ENCODE measurements at places on chromosomes 16 and 17.

- no peak for DNase-seq
These were observed 55.5 kb upstream of the CPHXL start for GRCh38 chr16:75781683-75782343.

DNA sequence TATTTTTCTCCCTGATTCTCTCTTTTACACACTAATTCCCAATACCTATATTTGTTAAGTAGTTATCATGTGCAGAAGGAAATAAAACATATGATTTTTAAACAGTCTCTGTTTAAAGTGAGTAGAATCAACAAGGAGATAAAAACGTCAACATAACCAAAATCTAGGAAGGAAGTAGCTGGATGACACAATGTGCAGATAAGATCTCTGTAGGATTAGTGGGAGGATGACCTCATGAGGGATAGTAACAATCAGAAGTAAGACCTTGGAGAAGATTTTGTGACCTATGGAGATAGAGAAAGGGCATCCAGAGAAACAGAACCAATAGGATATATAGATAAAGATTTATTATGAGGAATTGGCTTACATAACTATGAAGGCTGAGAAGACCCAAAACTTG is 262.6 kb upstream of the CDH11 start:
- DNase-seq, result no peak

GRCh38 chr17:9410737-9411136 is 164.9 kb downstream of the STX8 start:
- no peak for DNase-seq

DNA sequence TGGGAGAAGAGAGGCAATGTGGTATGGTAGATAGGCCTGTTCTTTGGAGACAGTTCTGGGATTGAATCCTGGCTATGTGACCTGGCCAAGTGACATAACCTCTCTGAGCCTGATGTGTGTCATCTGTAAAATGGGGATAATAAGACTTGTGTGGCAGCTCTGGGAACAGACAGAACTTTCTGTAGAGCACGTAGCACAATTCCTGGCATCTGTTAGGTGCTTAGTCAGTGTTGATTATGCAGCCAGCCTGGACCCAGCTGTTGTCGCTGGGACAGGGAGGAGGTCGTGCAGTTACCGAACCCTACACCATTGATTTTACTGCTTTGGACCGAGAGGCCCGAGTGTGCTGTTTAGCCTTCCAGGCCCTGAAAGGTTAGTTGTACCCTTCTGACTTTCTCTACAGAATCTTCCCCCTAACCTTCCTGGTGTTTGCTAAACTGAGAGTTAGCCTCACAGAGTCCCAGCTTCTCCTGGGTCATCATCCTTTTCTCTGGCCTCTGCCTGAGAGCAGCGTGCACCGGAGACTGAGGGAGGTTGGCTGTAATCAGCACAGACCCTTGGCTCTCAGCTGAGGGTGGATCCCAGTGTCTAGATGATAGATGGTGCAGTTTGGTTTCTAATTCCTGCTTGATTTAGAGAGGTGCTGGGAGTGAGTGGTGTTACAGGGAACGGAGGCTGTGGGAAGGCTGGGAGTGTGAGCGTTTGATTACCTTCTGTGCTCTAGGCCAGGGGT is 31.9 kb downstream of the MSI2 start:
- no peak for DNase-seq

GRCh38 chr17:64780096-64781013 is 118.2 kb upstream of the SMURF2 start:
- peak; percentile 74 for DNase-seq

GRCh38 chr16:15653227-15653626 is 3.2 kb downstream of the NDE1 start:
- no peak for DNase-seq

DNA sequence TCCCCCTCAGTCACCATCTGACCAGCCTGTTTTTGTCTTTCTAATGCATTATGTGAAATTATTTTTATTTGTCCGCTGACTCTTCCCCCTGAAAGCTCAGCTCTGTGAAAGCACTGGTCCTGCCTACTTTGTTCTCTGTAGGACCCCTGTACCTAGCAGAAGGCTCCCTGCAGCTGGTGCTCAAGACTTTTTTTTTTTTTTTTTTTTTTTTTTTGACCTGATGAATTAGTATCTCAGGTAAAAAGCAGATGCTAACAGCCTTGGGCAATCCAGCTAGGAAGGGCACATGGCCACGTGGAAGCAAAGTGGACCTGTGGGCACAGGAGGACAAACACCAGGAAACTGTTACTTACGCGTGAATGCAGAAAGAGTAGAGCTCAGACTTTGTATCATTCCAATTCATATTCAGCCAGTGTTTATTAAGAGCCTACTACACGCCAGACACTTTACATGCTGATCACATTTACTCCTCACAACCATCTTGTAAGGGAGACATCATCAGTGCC is 629 bp upstream of the UNC119 start:
- DNase-seq, result no peak

- no peak for DNase-seq
These were observed 61.7 kb downstream of the MYH13 start for GRCh38 chr17:10311131-10311530.

GRCh38 chr17:82890339-82890730 is 50.5 kb upstream of the ZNF750 start:
- DNase-seq, result no peak

DNA sequence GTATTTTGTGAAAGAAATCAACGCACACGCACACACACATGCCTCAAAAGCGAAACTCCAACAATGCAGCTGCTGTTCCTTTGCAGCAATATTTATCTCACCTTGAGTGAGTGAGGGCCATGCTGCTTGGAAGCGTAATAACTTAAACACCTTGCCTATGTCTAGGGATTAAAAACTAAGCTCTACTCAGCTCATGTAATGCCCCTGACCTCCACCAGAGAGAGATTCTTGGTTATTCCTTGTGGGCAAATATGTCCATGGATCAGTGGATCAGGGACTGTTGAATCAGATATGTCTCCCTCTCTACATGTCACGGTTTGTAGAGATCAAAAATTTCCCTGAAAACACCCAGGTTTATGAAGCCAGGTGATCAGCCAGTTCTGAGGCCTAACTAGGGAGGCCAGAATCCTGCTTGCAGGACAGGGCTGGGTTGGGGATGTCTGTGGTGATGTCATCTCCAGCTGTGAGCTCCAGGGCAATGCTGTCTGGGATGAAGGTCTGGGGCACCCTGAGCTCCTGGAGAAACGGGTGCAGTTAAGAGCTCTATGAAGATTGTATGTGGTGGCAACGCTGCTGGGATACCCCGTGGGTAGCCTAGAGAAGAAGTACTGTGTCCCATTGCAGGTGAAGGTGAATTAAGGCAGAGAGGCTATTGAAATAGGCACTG is 149.4 kb downstream of the KCNJ12 start:
- DNase-seq, result no peak

DNA sequence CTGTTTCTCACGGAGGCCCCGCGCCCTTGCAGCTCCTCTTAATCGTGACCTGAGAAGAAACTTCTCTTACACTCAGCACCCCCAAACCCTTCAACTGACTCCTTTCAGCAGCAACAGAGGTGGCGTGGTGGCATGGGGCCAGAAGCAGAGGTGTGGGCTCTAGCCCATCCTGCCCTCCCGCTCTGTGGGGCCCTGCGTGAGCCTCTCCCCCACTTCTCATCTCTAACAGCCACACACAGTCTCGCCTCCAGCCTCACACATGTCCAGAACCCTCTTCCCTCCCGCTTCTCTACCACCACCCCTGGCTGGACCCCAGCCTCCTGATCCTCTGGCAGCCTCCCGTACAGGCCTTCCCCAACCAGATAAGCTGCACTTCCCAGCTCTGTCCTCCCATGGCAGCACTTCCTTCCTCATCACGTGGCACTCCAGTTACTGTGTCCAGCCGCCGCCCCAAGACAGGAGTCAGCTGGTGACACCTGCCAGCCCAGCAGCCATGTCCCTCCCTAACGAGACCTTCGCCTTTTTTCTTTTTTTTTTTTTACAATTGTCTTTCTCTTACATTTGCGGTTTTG is 30.5 kb downstream of the NSMCE1 start:
- DNase-seq, result peak; percentile 51

- no peak for DNase-seq
These were observed 486 bp upstream of the DNAJA2 start for GRCh38 chr16:46973996-46974324.

DNA sequence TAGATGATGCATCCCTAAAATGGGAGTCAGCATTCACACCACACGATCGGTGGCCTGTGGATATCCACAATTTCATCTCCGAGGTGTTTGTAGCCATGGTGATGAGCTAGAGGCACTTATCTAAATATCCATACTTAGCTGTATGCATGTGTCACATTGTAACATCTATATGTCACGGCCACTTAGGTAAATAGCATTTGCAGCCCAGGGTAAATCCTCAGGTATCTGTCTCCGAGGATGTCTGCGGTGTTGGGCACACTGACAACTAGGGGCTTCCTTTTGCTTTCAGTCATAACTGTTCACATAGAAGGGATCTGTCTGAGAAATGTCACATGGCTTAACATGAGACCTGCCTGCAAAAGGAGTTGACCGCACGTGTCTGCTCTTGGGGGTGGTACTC is 455.2 kb upstream of the ZFHX3 start:
- no peak for DNase-seq

DNA sequence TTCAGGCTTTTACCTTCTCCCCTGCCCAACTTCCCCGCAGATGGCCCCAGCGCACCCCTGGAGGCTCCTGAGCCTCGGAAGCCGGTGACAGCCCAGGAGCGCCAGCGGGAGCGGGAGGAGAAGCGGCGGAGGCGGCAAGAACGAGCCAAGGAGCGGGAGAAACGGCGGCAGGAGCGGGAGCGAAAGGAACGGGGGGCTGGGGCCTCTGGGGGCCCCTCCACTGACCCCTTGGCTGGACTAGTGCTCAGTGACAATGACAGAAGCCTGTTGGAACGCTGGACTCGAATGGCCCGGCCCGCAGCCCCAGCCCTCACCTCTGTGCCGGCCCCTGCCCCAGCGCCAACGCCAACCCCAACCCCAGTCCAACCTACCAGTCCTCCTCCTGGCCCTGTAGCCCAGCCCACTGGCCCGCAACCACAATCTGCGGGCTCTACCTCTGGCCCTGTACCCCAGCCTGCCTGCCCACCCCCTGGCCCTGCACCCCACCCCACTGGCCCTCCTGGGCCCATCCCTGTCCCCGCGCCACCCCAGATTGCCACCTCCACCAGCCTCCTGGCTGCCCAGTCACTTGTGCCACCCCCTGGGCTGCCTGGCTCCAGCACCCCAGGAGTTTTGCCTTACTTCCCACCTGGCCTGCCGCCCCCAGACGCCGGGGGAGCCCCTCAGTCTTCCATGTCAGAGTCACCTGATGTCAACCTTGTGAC is 3.6 kb downstream of the MAPK7 start:
- DNase-seq, result no peak

- DNase-seq, result no peak
These were observed 239.1 kb upstream of the TOX3 start for GRCh38 chr16:52786091-52786490.

DNA sequence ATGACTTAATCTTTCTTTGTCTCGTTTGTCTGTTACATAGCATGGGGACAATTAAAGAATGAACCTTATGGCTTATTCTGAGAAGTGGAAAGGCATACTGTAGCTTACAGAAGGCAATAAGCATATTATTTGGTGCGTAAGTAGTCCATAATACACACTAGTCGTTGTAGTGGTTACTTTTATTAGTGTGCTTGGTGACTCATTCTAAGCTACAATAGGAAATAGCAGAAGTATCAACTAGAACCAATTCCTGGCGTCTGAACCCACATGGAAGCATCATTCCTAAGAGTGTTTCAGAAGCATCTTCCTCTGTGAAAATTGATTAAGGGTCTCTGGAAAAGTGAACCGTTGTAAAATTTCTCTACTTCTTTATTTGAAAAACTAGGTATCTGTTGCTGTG is 777.8 kb upstream of the EEF2KMT start:
- no peak for DNase-seq

- DNase-seq, result no peak
These were observed 685 bp upstream of the PSMD3 start for GRCh38 chr17:39979893-39980350.

DNA sequence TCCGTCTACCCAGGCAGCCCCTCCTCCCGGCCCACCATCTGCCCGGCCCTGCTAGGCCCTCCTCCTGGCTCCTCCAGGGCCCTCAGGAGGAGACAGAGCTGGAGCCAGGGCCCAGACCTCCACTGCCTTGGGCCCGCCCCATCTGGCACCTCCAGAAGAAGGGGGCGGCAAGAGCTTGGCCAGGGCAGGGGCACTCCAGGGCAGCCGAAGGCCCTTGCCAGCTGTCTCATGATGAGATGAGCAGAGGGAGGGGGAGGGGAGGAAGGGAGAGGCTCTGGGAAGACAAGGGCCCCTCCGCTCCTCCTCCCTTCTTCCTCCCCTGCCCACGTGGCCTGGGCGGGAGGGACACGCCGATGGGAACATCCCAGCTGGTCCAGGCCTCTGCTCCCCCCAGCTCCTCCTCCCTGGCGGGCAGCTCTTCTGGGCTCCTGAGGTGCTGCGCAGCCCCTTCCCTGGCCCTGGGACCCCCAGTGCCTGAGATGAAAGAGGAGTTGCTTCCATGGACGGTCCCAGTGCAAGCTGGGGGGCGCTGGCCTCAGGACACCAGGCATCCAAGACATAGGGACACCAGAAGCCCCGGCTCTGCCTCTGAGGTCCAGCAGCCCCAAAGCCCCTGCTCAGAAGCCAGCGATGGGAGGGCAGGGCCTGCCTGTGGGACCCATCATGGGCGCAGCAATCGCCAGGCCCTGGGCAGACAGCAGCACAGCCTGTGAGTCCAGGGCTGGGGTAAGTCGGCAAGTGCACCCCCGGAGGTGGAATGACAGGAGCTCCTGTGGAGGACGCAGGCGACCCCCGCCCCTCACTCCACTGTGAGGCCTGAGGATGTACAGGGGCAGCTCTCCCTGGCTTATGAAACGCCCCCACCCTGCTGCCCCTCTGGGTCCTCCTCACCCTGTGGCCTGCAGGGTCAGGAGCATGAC is 23.6 kb upstream of the ENPP7 start:
- DNase-seq, result no peak

DNA sequence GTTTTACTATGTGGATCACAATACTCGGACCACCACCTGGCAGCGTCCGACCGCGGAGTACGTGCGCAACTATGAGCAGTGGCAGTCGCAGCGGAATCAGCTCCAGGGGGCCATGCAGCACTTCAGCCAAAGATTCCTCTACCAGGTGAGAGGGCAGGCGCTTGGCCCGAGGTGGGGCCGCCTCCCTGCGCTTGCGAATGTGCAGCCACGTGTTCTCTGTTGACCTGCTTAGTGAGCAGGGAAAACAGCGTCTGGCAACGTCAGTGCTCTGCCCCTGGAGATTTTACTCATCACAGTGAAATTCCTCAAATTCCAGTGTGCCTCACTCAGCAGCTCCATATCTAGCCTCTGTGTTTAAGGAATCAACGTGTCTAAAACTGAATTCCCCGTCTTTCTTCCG is 33.4 kb upstream of the CLEC18A start:
- DNase-seq, result no peak

- DNase-seq, result no peak
These were observed 13.9 kb upstream of the ZCCHC14 start for GRCh38 chr16:87506423-87507350.

- DNase-seq, result no peak
These were observed 35.1 kb downstream of the SLC6A2 start for GRCh38 chr16:55690841-55691240.

GRCh38 chr16:13517841-13518240 is 402.1 kb upstream of the ERCC4 start:
- DNase-seq, result no peak

- no peak for DNase-seq
These were observed 7.4 kb downstream of the GFAP start for GRCh38 chr17:44907729-44908470.

GRCh38 chr17:55605705-55606487 is 94.6 kb upstream of the SMIM36 start:
- DNase-seq, result no peak

GRCh38 chr17:3799181-3799945 is 1.6 kb downstream of the ITGAE start:
- DNase-seq, result no peak
